PC-3 (cell line): ENCODE measurements at places on chromosomes 16 and 17.

- no peak overlapping the region for H3K4me3 ChIP-seq
- H3K4me1 ChIP-seq: no peaks in the 10 kb centered on the region
- no peak overlapping the region for H3K27ac ChIP-seq
- no peak for DNase-seq
- H3K27me3 ChIP-seq: no peaks in the 10 kb centered on the region
Observed at GRCh38 chr16:67632415-67633172, 12.3 kb upstream of the CARMIL2 start.

DNA sequence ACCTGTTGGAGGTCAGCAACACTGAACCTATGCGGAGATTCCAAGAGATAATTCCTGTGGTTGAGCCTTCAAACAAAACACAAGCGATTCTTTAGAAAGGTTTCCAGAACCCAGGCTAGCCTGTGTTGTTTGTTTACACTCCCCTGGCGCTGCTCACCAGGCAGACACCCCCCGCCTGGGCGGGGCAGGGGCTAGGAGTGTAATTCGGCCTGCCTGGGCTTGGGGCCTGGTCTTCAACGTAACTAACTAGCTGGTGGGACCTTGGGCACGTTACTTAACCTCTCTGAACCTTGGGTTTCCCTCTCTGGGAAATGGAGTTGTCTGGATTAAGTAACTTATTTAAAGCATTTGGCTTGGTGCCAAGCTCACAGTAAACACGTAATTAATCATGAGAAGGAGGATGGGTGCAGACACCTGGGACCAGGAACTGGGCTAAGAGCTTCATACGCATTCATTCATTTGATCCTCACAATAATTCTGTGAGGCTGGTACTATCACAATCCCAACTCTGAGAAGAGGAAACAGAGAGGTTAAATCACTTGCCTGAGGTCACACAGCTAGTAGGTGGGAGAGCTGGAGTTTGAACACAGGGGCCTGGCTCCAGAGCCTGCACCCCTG lies 7.6 kb upstream of the ARHGAP27 start:
- peaks cover 4% of the 10 kb centered on the region; the same call in 1 of the 2 replicates for H3K36me3 ChIP-seq
- H3K27ac ChIP-seq: peak overlapping the region; percentile 21
- H3K4me3 ChIP-seq: no peak overlapping the region
- H3K27me3 ChIP-seq: no peaks in the 10 kb centered on the region

GRCh38 chr16:2663553-2664546 lies 18.5 kb upstream of the KCTD5 start:
- DNase-seq: peak; percentile 81
- peak overlapping the region; percentile 44; the same call in 1 of the 2 replicates for H3K4me3 ChIP-seq
- peaks cover 27% of the 10 kb centered on the region for H3K4me1 ChIP-seq
- H3K27me3 ChIP-seq: no peaks in the 10 kb centered on the region
- H3K27ac ChIP-seq: peak overlapping the region; percentile 97

GRCh38 chr17:60244656-60245055 lies 94.9 kb downstream of the CA4 start:
- peaks cover 17% of the 10 kb centered on the region for H3K36me3 ChIP-seq
- no peak for DNase-seq
- H3K27ac ChIP-seq: no peak overlapping the region
- H3K27me3 ChIP-seq: no peaks in the 10 kb centered on the region
- no peaks in the 10 kb centered on the region for H3K4me1 ChIP-seq
- no peak overlapping the region for H3K4me3 ChIP-seq

DNA sequence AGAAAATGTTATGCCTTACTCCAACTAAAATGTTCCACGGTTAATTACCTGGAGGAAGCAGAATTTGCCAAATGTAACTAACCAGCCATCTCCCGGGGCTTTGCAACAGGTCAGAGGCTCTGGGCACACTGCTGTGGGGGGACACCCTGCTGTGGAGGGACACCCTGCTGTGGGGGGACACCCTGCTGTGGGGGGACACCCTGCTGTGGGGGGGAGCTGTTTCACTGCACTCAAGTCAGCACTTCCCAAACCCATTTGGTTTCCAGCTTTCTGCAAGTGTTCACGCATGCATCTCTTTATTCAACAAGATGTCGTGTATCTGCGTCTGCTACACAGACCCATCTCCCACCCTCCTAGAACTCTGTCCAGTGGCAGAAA lies 239.5 kb downstream of the C16orf95 start:
- no peak overlapping the region for H3K27ac ChIP-seq
- H3K4me3 ChIP-seq: no peak overlapping the region
- H3K27me3 ChIP-seq: no peaks in the 10 kb centered on the region
- no peak for DNase-seq

DNA sequence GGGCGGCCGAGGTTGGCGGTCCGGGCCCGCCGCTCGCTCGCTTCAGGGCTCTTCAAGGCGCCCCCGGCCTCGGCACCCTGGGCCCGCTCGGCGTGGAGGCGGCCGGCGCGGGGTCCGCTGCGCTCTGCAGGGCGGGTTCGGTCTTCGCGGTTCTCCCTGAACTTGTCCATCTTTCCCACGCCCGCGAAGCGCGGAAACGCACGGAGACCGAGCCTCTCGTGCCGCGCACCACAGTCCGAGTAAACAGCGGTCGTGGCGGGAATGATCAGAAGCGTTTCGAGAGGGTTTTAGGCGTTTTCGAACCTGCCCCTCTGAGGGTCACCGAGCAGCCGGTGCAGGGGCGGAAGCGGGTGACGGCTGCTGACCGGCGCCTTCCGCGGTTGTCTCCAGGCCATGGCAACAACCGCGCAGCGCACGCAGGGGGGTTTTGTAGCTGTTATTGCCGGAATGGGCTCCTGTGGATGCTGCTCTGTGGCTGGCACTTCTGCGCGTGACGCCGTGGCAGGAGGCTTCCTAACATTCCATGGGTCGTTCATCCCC lies 414 bp downstream of the NARF start:
- DNase-seq: peak; percentile 6
- 0 out of 2 replicates have a peak overlapping the region, but pooled peaks have one; percentile 3 for H3K27ac ChIP-seq

DNA sequence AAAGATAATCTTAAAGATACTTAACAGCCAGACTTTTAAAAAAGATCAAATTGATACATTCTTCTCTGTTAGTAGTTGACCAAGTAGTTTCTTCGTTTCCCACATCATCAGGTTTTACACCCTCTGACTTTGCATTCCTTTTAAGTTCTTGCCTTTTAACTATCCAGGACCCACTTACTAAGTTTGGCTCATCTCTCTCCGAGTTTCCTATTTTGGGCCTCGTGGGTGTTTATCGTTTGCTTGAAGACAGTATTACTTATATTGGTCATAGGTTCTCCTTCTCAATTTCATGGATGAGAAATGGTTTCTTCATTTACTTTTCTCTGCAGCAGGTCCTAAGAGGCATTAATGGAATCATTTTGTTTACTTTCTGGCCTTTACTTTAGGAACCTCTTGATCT lies 43.2 kb downstream of the RPA1 start:
- DNase-seq: no peak

GRCh38 chr16:75482434-75483205 lies 12.6 kb downstream of the CHST6 start:
- H3K36me3 ChIP-seq: no peaks in the 10 kb centered on the region
- no peaks in the 10 kb centered on the region for H3K27me3 ChIP-seq
- H3K4me3 ChIP-seq: no peak overlapping the region
- no peak for DNase-seq

DNA sequence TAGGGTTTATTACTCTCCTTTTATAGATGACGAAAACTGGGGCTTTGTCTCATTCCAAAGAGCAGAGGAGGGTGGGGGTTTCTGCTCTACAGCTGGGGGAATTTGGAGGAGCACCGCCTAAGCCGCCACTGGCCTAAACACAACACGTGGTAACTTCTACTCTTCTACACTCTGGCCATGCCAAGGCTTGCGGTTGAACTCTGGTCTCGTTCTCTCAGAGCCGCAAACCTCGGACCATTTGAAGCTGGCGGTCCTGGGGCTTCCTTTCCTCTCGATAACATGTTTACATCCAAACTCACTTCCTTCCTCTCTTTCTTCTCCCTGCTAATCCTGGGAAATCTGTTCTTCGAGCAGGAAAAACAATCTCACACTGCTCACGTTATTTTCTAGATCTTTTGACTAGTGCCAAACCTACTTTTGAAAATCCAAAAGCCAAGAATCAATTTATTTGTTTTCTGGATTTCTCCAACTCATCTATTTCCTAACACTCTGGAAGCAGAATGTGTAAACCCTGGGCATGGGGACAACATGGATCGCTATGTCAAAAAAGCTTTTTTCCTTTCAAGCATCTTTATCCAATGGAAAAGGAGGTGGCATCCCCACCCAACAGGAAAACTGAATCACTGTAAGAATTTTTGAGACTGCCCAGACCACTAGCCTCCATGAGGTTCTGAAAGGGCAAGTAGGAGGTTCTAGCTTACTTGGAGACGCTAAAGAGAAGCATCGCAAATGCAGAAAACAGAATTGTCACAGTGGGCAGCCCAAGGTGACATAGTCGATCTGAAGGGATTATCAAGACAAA lies 13.6 kb upstream of the EEF2K start:
- peak; percentile 51 for DNase-seq
- peak overlapping the region; percentile 72 for H3K4me3 ChIP-seq
- H3K4me1 ChIP-seq: peaks cover 29% of the 10 kb centered on the region
- H3K27me3 ChIP-seq: no peaks in the 10 kb centered on the region
- H3K27ac ChIP-seq: peak overlapping the region; percentile 67

DNA sequence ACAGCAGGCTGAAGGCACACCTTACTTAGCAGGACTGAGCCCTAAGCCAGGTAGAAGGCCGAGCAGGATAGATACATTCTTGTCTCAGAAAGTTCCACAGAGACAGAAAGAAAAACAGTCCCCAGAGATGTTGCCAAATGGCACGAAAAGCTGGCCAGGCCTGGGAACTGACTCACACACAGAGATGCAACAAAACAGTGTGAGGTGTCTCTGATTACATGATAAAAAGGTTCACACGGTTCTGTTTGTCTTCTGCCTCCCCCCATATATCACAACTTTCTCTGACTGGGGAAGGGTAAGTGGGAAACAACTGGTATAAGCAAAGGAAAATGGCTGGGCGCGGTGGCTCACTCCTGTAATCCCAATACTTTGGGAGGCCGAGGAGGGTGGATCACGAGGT lies 1.7 kb downstream of the WBP2 start:
- peak overlapping the region; percentile 69 for H3K27ac ChIP-seq
- H3K4me3 ChIP-seq: peak overlapping the region; percentile 86; the same call in 1 of the 2 replicates
- H3K27me3 ChIP-seq: no peaks in the 10 kb centered on the region

- DNase-seq: no peak
- no peaks in the 10 kb centered on the region for H3K4me1 ChIP-seq
- no peak overlapping the region for H3K4me3 ChIP-seq
- H3K27me3 ChIP-seq: no peaks in the 10 kb centered on the region
- no peak overlapping the region for H3K27ac ChIP-seq
- no peaks in the 10 kb centered on the region for H3K36me3 ChIP-seq
Observed at GRCh38 chr16:85092309-85092708, 20.0 kb downstream of the CIBAR2 start.

- H3K4me3 ChIP-seq: no peak overlapping the region
- no peak overlapping the region for H3K27ac ChIP-seq
- H3K36me3 ChIP-seq: no peaks in the 10 kb centered on the region
- no peaks in the 10 kb centered on the region for H3K27me3 ChIP-seq
- H3K4me1 ChIP-seq: peaks cover 10% of the 10 kb centered on the region
- no peak for DNase-seq
Observed at GRCh38 chr17:41505809-41506767, 676 bp upstream of the KRT13 start.

DNA sequence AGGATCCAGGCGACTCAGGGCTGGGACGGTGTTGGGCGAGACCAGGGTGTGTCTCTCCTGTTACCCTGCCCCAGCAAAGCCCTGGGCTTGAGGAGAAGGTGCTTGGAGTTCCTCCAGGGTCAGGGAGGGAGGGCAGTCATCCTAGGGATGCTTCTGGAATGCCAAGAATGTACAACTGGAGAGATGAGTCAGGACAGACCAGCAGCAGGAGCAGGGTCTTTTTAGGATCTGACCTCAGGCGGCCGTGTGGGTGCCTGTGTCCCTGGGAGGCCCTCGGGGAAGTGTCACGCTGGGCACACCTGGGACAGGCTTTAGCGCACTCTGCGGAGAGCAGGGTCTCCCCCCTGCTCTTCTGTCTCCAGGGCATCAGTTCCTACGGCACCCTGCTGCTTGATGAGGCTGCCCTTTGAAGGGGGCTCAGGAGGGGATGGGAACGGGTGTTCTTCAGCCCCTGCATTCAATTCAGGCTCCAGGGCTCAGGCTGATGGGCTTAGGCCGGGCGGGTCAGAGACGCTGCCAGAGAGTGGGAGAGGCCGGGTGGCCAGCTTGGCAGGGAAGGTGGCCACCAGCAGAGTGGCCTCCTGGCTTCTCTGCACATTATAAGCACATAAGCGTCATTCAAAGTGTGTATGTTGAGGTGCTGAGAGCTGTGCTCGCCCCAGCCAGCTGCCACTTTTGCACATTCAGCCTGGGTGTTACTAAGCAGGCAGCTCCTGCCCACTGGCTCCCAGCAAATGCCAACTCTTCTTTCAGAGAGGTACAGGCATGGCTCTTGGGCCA lies 8.4 kb upstream of the MTSS2 start:
- peaks cover 41% of the 10 kb centered on the region for H3K4me1 ChIP-seq
- H3K27me3 ChIP-seq: no peaks in the 10 kb centered on the region
- no peaks in the 10 kb centered on the region for H3K36me3 ChIP-seq
- peak overlapping the region; percentile 44 for H3K27ac ChIP-seq
- H3K4me3 ChIP-seq: no peak overlapping the region

DNA sequence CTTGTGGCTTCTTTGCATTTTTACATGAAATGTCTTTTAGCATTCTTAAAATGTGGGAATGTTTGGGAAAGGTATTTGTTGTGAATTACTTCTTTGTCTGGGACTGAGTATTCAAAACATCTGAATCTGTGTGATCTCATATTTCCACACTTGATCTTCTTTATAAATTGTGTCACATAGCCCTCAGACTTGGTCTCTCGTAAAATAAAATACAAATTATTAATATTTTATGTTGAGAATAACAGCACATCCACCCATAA lies 81.9 kb downstream of the TUBD1 start:
- H3K27me3 ChIP-seq: no peaks in the 10 kb centered on the region
- H3K36me3 ChIP-seq: peaks cover 4% of the 10 kb centered on the region; the same call in 1 of the 2 replicates
- no peak overlapping the region for H3K27ac ChIP-seq
- no peak for DNase-seq
- peaks cover 12% of the 10 kb centered on the region; the same call in 1 of the 2 replicates for H3K4me1 ChIP-seq
- H3K4me3 ChIP-seq: no peak overlapping the region

DNA sequence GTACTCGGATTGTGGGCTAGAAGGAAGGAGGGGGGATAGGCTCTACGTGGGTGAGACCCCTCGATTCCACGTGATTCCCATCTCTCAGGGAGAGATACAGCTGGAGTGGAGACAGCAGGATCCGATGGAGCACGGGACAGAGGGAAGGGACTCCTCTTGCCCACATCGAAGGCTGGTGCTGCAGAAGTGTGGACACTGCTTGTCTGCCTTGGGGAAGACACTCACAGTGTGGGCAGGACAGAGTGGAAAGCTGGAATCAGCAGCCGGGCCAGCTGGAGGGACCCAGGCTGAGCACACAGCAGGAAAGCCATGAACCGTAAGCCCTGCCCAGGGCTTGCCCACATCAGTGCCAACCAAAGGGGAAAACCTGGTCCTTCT lies 42.1 kb upstream of the RPH3AL start:
- H3K27me3 ChIP-seq: no peaks in the 10 kb centered on the region
- H3K4me3 ChIP-seq: no peak overlapping the region
- DNase-seq: no peak
- H3K27ac ChIP-seq: no peak overlapping the region

GRCh38 chr16:57529391-57530103 lies 6.8 kb downstream of the CCDC102A start:
- H3K36me3 ChIP-seq: no peaks in the 10 kb centered on the region
- DNase-seq: no peak
- H3K4me3 ChIP-seq: no peak overlapping the region
- peaks cover 12% of the 10 kb centered on the region for H3K4me1 ChIP-seq
- no peaks in the 10 kb centered on the region for H3K27me3 ChIP-seq
